ENCODE measurements at places on chromosomes 5 and 9.

- DNase-seq = no peak
These were observed 106.6 kb downstream of the ARHGAP26 start for GRCh38 chr5:142876817-142877216.

DNA sequence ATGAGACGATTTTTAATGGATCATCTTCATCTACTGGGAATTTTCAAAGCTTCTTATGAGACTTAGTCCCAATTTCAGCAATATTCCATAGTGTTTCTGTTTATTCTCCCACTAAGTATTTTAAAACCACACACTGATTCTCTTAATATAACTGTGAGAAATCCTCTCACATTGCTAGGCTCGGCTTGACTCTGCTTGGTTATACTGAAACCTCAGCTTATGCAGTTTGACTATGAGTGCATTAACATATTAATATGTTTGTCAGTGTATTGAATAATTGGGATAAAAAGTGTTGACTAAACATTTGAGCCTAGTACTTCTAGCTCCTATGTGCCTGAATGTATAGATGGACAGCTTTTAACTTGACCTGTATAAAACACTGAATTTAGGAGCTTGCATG is 298.5 kb upstream of the IZUMO3 start:
- DNase-seq = no peak

DNA sequence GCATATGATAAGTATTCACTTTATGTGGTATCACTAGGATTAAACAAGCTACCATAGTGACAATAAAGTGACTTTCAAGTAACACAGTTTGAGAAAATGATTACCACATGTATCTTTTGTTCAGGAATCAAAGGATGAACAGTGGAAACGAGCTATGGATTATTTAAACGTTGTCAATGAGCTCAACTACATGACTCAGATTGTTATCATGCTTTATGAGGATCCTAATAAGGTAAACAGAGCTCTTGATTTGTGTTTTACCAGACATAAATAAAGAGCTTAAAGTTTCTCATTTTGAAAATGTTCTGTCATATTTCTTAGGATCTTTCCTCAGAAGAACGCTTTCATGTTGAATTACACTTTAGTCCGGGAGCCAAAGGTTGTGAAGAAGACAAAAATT is 57.4 kb downstream of the PPIP5K2 start:
- no peak for DNase-seq

GRCh38 chr9:73437758-73438157 is 286.1 kb downstream of the ANXA1 start:
- no peak for DNase-seq

GRCh38 chr9:8251566-8251965 is 452.0 kb upstream of the DMAC1 start:
- DNase-seq = no peak

GRCh38 chr9:110919609-110920008 is 118.7 kb downstream of the LPAR1 start:
- DNase-seq = no peak

DNA sequence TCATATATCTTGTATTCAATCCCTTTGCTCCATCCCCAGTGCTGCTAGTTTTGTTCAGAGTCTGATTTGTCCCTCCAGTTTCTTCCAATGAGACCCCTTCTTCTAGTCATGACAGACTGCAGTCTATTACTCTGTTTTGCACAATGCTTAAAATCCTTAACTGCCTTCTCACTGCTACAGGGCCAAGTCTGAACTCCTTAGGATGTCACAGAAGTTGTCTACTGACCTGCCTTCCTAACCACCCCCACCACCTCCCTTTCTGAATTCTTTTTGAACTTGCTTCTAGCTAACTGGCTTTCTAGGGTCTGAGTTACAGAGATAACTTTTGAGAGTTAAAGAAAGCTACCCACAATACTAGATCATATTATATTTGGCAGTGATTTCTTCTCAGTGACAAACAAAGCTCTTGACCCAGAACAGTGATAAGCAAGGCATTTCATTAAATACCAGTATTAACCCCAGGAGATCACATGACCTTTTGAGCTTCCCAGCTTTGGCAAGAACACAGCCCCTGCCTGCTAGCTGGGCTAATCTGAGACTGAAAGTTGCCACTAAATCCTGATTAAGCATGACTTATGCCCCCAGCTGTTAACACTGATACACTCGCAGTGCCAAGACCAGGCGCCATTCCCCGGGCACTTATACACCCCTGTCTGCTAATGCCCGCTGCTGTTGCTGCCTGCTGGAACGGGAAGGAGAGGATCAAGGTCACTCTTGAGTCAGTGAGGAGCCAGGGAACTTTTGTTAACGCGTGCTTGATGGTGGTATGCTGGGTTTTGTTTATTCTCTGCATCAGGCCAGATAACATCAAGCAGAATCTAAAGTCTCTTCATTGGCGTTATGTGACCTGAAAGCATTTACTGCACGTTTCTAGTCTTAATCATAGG is 36.4 kb upstream of the ADAMTSL1 start:
- DNase-seq = peak; percentile 58

DNA sequence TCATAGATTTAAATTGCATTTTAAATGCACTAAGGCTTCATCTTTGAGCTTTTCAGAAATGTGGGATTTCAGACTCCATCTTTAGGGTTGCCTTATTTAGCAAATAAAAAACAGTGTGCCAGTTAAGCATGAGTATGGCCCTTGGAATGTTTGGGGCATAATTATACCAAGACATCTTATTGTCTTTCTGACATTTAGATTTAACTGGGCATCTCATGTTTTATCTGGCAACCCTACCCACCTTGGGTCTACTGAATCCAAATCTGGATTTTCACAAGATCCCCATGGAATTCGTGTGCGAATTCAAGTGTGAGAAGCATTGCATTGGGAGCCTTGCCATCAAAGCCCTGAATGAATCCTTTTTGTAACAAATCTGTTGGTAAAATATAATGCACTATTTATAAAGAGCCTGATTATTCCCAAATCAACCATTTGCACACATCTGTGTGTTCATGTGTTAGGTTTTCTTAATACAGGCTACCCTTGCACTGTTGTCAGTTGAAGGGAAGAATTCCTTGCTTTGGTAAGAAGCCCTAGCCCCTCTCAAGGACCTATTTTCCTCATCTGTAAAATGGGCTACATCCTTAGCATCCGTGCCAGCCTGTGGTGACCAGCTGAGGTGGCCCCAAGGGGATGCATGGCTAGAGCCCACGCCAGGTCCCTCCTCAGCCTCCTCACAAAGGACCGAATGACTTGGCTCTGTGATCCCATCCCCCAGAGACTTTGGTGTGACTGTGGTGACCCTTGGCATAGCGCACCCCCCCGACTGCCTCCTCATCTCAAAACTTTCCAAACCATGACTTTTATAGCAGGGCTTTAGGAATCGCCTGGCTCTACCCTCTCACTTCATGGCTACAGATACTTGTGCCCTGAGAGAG is 8.1 kb downstream of the GSN start:
- no peak for DNase-seq
